AG08396 (cell line): ENCODE measurements at places on chromosomes 12 and 14.

GRCh38 chr14:35600253-35600652, 66.3 kb downstream of the INSM2 start:
- DNase-seq, result no peak

- DNase-seq, result peak; percentile 44
Observed at GRCh38 chr14:56172571-56172971, 54.4 kb downstream of the PELI2 start.

- DNase-seq, result no peak
Observed at GRCh38 chr14:100604121-100604501, 16.9 kb upstream of the BEGAIN start.

DNA sequence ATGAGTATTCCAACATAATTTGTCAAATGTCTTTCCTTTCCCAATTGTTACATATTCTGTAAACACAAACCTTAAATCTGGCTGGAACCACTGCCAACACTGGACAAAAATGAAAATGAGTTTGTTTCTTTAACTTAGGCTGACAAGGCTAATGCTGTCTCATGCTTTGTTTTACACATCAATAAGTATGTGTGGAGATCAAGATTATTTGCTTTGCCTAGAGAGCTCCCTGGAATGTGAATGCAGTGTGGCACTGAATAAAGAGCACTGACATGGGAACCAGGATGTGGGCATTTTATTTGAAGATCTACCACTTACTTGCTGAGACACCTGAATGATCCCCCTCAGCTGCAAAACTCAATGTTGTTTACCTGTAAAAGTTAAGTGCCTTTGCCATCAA, 61.7 kb downstream of the RALGAPA1 start:
- DNase-seq, result no peak

DNA sequence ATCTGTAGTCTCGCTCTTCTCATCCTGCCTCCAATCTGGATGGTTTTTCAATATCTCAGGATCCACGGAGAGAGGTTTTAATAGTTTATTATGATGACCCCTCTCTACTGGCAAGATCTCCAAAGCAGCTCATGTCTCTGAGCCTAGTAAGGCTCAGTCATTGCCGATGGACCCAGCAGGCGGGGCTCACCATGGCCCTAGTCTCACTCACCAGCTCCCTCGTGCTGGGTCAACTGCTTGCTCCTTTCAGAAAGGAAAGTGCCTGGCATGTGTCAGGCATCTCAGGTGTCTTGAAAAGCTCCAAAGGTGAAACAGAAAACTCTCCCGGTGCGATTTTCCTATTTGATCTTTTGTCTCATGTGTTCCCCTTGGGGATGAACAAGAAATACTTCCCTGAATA, 179.0 kb downstream of the CALM1 start:
- no peak for DNase-seq

DNA sequence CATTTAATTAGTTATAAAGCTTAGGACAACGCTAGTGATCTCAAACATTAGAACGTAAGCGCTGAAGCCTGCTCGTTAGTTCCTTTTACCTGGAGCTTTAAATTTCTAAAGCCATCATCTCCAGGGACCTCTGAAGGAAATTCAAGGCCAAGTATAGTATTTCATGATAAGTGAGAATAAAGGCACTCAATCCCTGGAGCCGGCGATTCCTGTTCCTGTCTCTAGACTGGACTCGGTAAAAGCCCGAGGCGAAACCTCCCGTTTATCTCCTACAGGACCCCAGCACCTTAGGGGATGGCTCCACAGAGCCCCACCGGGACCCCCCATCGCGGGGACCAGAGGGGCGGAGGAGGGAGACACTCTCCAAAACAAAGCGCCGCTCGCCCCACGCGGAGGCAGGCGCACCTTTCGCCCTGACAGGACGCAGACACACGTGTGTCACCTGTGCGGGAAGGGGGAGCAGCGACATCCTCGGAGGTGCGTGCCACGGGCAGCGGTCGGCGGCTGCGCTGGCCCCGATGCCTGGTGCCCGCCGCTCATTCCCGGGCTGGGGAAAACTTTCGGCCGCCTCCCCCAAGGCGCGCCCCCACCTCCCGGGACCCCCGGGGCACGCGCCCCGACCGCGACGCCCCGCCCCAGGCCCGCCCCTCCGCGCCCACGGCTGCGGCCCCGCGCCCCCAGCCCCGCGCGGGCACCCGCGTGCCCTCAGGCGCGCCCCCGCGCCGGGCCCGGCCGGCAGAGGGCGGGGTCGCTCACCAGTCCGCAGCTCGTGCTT, 678 bp downstream of the RPS6KA5 start:
- peak; percentile 72 for DNase-seq

- DNase-seq, result no peak
Observed at GRCh38 chr14:99560403-99560802, 43.6 kb downstream of the CCDC85C start.

DNA sequence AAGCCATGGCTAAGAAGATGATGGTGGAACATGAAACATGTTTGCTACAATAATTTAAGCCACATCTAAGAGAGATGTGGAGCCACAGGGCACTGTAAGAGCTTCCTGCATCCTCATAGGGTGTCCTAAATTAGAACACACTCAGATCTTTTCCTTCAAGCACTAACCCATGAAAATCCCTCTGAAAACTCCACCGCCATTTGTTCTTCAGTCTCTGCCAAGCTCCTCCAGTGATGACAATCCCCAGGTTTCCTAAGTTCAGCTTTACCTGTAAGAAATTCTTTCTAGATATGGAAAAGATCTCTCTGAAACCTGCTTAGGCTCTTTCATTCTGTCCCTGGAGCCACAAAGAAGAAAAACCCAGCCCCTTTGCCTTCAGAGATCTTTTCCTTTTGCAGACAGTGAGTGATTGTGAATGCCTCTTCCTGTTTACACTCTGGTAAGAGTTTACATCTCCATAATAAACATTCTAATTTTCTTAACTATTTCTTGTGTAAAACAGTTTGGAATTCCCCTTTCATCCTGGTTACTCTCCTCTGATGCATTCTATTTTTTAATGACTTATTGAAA, 907.2 kb downstream of the VRK1 start:
- DNase-seq, result no peak

DNA sequence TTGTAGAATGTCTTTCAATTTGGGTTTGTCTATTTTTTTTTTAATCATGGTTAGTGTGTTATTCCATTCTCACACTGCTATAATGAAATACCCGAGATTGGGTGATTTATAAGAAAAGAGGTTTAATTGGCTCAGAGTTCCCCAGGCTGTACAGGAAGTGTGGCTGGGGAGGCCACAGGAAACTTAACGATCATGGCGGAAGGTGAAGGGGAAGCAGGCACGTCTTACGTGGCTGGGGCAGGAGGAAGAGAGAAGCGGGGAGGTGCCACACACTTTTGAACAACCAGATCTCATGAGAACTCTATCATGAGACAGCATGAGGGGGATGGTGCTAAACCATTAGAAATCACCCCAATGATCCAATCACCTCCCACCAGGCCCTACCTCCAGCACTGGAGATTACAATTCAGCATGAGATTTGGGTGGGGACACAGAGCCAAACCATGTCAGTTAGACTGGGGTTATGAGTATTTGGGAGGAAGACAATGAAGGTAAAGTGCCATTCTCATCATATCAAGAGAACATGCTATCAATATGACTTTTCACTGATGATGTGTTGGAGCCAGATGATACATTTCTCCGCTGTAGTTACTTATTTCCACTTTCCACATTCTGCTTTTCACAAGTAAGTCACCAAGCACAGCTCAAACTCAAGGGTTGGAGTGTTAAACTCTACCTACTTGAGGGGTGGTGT, 45.8 kb downstream of the AP5M1 start:
- DNase-seq, result no peak

DNA sequence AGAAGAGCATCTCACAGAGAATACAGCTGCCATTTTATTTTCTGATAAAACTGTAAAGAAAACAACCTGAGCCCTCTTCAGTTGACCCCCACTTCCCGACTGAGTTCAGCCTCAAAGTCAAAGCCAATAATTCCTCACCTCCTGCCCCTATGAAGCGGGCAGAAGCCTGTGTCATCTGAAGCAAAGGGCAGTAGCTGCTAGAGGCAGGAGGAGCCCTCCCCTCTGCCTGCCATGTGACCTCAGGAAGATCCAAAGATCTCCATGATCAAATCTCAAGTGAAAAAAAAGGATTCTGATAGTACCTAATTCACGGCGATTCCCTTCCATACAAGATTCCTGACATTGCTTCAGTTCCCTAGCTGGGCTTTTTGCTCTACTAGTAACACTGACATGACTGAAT, 223.1 kb upstream of the CAND1 start:
- no peak for DNase-seq

DNA sequence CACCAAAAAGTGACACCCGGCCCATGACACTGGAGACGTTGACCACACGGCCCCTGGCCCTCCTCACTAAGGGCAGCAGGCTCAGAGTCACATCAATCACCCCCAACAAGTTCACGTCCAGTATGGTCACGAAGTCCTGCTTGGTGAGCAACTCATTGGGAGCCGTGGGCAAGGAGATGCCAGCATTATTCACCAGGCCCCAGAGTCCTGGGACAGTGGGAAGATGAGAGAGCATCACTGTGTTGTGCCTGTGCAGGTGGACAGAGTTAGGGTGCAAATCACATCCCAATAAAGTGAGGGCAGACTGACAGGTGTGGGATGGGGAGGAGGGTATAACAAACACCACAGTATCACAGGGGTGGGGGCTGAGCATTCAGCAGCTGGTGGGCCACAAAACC, 2.5 kb downstream of the RDH16 start:
- DNase-seq, result peak; percentile 1

- DNase-seq, result no peak
Observed at GRCh38 chr12:79435742-79436141, 255.0 kb downstream of the PAWR start.

GRCh38 chr14:88872976-88873375, 48.5 kb downstream of the TTC8 start:
- DNase-seq, result no peak

GRCh38 chr12:14216405-14217294, 148.8 kb upstream of the ATF7IP start:
- no peak for DNase-seq

DNA sequence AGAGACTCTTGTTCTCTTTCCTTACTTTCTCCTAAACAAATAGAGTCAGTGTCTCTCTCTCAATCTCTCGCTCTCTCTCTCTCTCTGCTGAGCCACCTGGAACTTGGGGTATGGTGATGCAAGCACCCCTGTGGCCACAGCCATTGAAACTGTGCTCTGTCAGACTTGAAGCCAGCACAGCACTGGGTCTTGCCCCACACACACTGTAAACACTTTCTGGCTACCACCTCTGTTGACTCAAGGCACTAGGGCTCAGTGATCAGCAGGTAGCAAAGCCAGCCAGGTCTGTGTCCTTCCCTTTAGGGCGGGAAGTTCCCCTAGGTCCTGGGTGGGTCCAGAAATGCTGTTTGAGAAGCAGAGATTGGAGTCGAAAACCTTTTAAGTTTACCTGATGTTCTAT, 125.9 kb upstream of the GARIN6 start:
- DNase-seq, result no peak
